IPS-NIHi11 (cell line): ENCODE measurements at places on chromosomes 7 and 10.

GRCh38 chr10:19576576-19576975 is 239.7 kb upstream of the PLXDC2 start:
- peak; percentile 8 for DNase-seq

DNA sequence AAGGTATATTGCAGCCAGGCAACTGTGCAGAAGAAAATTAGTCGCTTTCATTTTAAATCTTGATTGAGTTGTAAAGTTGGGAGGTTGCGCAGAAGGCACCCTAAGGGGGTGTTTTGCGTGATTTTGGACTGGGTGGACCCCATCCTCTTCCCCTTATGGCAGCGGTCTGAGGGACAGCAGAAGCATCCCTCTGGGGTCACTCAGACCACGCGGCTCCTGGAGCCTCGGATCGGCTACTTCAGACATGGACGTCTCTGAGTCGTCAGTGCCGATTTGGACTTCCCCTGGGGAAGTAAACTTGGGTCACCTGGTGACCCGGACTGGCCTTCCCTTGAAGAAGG is 639.0 kb upstream of the DPP6 start:
- no peak for DNase-seq

DNA sequence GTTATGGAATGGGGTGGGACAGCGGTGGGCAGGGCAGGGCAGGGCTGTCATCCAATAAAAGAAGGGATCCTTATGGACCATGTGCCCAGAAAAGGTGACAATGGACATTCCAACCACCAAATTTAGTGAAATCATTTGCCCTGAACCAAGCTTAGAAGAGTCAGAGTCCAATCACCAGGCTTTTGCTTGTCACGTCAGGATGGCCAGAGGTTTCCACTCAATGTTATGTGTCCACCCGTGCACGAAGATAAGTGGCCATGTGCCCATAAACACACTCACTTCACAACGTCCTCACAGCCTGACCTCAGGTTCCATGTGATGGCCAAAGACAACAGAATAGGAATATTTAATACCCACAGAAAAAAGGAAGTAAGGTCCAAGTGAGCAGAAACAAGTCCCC is 36.6 kb upstream of the PLPP4 start:
- DNase-seq = no peak

DNA sequence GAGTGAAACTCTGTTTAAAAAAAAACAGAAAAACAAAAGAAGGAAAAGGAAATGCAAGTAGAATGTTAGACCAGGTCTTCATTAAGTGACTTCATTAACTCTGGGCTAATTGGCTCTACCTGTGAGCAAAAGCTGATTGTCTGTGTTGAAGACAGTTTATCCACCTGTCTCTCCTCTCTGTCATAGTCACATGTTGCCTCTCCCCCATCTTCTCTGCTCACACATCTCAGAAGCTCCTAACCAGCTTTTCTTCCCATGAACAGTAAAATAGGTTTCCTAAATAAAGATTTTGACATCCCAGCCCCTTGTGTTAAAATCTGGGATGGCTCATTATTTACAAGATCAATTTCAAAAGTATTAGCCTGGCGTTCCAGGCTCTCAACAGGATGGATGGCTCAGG is 222.7 kb downstream of the CACNB2 start:
- DNase-seq = no peak

GRCh38 chr10:127357265-127357664 is 160.9 kb upstream of the INSYN2A start:
- DNase-seq = no peak

DNA sequence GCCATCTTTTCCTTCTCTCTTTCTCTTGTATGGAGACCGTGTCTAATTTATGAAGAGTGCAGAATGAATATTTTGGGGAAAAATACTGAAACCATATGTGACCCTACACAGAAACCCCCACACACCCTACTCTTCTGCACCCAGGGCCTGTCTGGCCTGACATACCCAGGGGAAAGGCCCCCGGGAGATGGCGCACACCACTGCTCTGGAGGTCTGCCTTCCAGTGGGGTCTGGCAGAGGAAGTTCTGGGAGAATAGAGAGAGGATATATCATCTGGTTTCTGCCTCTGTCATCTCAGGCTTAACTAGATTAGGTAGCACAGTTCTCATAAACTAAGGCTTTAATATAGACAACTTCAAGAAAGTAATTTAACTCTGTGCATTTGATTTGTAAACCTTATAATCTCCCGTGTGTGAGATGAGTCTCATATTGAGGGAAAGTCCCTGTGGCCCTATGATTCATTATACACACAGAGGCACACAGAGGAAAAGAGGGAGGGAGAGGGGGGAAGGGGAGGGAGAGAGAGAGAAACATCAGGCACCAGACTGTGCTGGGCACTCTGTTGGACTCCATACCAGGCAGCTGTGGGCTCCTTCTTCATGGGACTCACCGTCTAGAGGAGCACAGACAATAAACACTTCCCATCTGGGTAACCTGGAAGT is 123.3 kb downstream of the AOAH start:
- DNase-seq = no peak

DNA sequence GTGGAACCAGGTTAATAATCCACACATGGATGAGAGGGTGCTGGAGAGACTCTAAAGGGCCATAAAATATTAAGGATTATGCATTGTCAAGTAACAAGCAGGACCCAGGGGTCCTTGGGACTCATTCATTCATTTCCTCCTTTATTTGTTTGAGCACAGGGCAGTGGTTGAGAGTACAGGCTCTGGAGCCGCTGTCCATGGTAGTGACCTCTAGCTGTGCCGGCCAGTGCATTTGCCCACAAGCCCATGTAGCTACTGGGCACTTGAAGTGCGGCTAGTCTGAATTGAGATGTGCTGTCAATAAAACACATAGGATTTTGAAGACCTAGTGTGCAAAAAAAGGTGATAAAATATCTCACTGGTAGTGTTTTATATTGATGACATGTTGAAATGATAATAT is 137.6 kb downstream of the C10orf105 start:
- DNase-seq = peak; percentile 71

DNA sequence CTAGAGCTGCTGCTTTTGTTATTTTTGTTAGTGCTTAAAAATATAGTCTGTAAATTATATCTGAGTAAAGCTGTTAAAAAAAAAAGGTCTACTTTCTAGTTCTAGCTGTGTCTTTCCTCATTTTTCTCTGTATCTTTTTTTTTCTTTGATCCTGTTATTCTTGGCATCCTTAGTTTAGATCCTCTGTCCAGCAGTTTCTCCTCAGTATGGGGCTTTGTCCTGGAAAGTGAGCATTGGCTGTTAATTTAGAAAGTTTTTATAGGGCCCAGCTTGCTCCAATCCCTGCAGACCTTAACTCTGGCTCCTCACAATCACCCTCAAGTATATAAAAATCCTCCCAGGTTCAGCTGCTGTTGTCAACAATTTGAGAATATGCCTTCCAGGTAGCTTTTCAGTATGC is 23.5 kb downstream of the DDX50 start:
- no peak for DNase-seq

DNA sequence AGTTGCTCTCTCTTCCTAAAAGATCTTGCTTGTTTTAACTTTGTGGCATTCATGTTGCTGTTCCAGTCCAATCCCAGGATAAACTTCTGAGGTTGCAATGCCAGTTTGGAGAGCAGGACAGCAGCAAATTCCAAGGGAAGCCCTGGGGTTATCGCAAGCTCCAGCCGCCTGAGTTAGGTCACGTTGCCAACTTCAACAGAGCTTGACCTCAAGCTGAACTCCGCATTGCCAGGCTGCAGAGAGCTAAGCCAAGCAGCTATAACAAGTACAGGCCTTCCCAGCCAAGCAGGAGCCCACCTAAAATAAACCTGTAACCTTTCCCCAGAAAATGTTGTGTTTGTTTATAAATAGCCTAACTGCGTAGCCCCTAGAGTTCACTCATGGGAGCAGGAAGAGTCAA is 138.9 kb upstream of the LYZL1 start:
- DNase-seq = no peak

GRCh38 chr7:98079891-98080648 is 26.6 kb upstream of the LMTK2 start:
- DNase-seq = no peak

DNA sequence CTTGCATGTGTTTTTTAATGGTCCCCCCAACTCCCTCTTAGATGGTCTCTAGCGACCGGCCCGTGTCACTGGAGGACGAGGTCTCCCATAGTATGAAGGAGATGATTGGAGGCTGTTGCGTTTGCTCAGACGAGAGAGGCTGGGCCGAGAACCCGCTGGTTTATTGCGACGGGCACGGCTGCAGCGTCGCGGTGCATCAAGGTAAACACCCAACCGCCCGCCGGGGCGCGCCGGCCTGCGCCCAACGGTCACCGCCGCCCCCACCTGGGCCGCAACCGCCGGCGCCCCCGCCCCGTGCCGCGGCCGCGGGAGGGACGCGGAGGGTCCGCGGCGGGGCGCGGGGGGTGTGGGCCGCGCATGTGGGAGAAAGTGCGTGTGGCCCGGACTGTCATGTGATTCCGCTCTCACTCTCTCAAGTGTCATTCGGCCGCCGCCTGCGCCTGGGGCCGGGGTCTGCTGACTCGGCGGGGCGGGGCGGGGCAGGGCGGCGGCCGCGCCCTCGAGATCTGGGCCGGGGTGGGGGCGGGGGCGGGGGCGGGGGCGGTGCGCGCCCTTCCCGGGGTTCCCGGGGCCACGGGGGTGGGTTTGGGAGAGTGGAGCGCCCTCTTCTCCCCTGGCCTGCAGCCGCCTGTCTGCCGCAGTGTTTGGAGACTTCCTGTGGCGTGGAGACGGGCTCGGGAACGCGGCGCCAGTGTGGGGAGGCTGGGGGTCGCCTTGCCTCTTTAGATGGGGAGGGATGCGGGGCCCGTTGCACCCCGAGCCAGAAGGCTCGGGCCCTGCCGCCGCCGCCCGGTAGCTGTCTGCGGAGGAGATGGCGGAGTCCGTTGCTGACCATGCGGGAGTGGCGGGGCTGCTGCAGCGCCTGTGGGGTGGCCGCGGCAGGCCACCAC is 817 bp downstream of the MLLT10 start:
- DNase-seq = peak; percentile 67

- DNase-seq = no peak
Measured at GRCh38 chr10:128431506-128431905, 305.3 kb upstream of the MKI67 start.

DNA sequence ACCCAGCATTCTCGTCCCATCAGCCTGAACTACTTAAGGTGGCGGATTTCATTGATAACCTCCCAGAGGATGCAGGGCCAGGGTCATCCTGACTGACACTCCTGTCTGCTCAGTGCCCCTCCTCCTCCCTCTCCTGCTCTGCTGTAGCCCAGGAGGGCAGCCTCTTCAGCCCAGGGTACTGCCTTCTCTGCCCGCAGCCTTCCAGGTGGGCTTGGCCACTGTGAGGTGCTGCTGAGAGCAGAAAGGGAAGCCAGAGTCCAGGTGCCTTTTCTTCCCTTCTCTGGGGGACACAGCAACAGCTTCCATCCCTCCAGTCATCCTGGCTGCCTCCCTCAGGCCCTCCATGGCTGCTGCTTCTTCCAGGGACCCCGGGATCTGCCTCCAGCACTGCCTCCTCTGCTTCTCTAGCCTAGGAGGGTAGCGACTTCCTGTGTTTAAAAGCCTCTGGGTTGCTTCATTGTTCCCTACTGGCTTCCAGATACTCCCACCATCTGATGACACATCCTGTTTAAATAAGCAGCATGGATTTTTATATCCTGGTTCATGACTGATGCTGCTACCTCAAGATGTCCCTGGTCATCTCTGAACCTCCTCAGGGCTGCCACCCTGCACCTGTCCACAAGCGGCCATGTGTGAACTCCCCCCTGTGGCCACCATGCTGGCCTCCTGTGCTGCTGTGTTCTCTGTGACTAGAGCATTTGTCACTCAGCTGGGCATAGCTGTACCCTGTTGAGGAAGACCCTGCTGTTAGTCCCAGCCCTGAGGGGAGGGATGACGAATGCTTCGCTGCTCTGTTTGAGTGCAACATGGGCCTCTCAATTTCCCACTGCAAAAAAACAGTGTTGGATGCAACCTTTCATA is 55.8 kb downstream of the AKR1C4 start:
- DNase-seq = peak; percentile 49

DNA sequence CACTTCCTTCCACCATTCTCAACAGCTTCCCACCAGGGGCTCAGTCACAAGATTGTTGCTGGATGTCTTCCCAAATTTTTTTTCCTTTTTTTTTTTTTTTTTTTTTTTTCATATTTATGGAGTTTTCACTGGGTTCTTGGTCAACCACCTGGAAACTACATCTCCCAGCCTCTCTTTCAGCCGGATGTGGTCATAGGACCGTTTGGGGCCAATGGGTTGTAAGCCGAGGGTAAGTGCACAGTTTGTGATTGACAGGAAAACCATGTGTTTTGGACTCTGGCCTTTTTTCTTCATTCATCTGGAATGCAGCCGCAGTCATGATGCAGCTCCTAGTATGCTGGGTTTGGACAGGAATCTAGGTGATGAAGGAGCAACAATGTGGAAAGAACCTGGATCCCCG is 337.1 kb upstream of the FOXK1 start:
- DNase-seq = no peak

GRCh38 chr10:114372179-114372578 is 32.1 kb downstream of the AFAP1L2 start:
- no peak for DNase-seq

DNA sequence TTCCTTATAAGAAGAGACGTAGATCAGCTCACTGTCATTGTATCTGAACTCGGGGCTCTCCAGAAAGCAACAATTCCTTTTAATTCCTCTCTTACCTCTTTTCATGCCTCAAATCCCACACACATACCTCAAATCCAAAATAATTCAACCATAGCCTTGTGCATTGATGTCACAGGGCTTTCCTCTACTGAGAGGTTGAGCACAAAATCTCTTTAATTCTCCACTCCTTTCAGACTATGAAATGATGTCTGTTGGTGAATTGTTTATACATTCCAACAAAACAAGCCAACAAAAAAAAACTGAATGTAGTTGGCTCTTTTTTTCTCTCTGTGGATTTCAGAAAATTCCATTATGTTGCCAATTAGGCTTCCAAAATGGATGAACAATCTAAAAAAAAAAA is 53.2 kb downstream of the BPGM start:
- no peak for DNase-seq

GRCh38 chr7:105935250-105935649 is 27.8 kb upstream of the CDHR3 start:
- no peak for DNase-seq

DNA sequence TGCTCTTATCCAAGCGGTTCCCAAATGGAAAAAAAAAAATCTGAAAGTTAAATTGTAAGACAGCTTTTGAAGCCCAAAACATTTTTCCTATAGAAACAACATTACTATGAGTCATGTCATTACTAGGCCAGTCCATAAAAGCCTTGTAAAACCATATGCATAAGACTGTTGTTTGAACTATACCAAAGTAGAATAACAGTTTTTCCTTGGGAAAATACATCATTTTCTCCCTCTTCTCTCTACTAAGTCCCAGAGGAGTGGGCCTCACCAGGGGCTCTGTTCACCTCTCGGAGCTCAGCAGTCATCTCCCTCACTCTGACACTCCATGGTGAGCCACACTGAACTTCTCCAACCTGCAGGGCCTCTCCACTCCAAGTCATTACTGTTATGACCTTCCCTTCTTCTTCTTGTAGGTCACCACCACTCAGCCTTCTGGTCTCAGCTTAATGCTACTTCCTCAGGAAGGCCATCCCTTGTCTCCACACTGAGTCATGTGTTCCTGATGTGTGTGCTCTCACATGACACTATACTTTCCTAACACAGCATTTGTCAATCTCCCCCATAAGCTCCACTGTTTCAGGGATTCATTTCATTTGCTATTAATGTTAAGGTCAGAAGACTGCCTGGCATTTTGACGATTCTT is 32.5 kb downstream of the ZNF438 start:
- no peak for DNase-seq
